ENCODE measurements at places on chromosomes 12 and 14. TPM values are rescaled to one million over a fixed set of nuclear protein-coding genes. Genes with fewer than 3 reads are reported as not detected.

DNA sequence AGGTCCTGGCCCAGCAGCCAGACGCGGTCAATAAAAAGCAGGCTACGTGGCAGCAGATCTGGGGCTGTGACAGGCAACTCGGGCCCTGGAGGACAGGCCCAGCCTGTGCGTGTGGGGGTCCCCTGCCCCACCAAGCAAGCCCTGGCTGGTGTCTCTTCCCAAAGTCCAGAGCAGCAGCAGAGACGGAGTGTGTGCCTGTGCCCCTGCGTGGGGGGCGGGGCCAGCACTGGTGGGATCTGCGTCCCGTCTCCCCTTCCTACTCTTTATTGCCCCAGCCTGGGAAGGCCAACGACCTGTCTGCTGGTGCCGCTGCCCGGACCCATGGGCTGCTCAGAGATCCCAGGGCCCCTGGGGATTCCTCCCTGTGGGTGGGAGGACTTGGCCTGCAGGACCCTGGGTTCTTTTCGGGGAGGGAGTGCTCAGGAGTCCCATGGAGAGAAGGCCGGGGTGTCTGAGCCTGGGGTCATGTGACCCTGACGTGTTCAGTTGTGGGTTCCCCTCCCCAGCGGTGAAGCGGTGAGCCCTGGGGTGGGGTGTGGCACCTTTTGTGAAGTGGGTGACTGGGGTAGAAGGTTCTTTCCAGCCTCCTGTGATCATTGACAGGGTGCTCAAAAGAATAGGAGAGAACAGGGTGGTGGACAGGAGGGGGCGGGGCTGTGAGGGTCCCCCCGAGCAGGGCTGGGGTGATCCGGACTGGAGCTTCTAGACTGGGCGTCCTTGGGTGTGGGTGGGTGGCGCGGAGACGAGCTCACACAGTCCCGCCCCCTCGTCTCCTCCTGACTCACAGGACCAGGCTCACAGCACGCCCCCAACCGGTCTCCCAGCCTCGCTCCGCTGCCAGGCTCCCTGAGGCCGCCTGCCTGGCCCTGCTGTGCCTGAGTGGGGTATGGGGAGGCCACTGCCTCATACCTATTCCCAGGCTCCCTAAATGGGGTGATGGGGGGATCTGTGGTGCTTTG is 22.4 kb downstream of the ASPG start:
- no peak for DNase-seq

Gene OR6S1
- not detected for polyA plus RNA-seq

Gene KRT72
- polyA plus RNA-seq: 12.0 TPM

Gene VRTN
- 0.02 TPM for polyA plus RNA-seq
